Activated CD4-positive, alpha-beta memory T cell treated with anti-CD3 and anti-CD28 coated beads for 36 hours (primary cell): ENCODE measurements at places on chromosomes 6 and 20.

DNA sequence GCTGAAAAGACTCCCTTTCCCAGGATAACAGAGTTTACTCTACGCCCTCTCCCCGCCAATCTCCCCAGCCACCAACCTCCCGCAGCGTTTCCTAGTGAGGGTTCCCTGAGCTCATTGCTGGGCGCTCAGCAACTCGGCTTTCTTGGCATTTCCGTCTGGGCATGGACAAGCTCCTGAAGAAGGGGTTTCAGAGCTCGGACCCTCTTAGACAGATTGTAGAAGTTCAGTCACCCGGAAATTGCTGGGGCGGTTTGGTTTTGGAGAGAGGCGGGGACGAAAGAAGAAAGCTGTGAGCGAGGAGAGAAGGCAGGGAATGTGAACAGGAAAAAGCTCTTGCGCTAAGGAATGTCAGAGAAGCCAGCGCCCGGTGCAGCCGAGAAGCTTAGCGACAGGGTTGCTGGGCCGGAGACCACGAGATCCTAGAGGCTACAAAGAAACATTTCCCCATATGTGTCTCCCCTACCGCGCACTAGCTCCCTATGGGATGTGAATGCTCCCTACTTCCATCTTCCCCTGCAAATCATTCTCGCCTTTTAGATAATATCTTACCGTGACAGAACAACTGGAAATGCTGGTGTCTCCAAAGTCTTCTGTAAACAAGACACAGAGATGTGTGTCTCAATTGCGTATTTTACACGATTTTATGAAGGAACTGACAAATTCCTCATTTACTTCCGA lies 15.8 kb downstream of the POM121L2 start:
- no peak overlapping the region for H3K27ac ChIP-seq
- peaks cover 5% of the 10 kb centered on the region for H3K4me1 ChIP-seq
- no peak for DNase-seq
- H3K36me3 ChIP-seq = peaks cover 26% of the 10 kb centered on the region

- no peak overlapping the region for H3K4me3 ChIP-seq
- H3K4me1 ChIP-seq = no peaks in the 10 kb centered on the region
- no peak for DNase-seq
- no peak overlapping the region for H3K27ac ChIP-seq
Observed at GRCh38 chr6:48869595-48869994, 593.5 kb downstream of the MMUT start.

DNA sequence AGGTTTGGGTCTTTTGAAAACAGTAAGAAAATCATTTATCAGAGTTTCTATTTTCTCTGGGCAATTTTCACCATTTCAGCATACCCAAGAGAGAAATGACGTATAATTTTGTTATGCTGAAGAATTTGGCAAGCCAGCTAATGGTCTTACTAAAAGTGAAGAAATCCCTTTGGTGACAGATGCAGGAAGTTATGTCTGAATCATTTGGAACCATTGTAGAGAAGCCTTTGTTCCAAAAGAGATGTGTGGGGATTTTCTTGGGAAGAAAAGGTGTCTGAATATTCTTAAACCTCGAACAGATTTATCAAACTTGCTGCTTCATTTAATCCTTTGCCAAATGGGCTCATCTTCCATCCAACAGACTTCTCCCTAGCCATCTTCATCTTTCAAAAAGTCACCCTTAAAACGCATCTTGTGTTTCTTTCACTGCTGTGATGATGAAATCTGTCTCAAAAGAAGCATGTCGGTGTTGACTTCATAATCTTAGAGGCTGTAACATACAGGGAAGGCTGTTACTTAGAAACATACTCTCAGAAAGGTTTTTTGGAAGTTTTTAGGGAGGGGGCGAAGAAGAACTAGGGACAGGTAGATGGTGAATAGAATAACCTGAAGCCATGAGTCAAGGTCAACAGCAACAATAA lies 39.5 kb downstream of the CITED2 start:
- H3K27ac ChIP-seq = no peak overlapping the region
- H3K27me3 ChIP-seq = no peaks in the 10 kb centered on the region
- no peaks in the 10 kb centered on the region for H3K36me3 ChIP-seq
- no peak overlapping the region for H3K4me3 ChIP-seq
- H3K4me1 ChIP-seq = peaks cover 3% of the 10 kb centered on the region
- no peak for DNase-seq

DNA sequence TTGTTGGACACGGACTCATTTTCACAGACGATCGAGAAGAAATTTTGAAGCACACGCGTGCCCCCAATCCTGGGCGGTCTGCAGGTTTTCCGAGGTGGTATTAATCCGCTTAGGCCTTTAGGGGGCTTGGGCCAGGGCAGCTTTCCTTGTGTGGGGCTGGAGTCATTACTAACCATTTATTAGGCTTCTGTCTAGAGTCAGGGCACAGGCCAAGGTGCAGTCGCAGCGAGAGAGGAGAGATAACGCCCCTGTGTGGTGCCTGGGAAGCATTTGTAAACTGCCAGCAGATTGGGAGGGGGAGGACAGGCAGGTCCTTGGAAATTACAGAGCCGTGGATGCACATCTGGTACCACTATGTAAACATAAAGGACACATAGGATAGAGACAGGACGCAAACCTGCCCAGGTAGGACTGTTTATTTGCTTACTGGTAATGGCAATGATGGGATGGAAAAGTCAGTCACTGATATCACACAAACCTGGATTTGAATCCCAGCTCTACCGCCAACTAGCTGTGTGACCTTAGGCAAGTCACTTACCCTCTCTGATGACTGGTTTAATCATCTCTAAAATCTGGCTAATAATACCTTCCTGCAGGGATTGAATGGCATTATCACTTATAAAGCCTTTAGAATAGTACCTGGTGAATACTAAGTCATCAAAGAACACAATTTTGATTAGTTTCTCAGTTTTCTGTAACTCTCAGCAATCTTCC lies 76.4 kb downstream of the TMEM242 start:
- no peaks in the 10 kb centered on the region for H3K36me3 ChIP-seq
- H3K27ac ChIP-seq = no peak overlapping the region
- DNase-seq = no peak
- H3K4me1 ChIP-seq = no peaks in the 10 kb centered on the region

DNA sequence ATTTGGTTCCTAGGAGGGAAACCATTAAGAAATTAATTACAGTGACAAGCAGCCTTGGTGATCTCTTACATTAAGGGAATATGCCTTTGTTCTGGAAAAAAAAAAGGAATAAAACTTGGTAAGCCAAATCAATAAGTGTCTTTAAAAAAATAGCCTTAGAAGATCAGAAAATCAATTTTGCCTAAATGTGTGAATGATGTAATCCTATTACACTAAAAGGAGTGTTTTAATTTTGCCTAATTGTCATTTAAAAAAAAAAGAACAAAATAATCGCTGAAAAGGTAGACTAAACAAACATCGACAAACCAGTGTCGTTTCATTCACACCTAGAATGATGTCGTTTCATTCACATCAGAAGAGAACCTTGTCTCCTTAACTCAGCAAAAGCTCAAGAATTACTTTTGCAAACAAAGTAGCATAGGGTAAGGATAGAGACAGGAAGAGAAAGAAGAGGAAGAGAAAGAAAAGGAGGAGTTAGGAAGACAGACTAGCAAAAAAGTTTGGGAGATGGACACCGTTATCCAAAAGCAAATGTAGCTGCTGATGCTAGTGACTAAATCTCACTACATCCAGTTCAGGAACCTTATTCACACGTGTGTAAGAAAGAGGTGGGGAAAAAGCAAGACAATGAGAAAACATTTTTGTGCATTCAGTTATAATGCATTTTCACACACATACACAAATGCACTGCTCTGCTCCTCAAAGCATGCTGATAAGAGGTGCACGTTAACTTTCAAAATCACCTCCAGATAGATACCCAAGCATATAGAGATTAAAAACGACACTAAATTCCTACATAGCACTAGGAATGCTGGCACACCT lies 60.6 kb downstream of the HIVEP2 start:
- peaks cover 90% of the 10 kb centered on the region for H3K4me1 ChIP-seq
- H3K36me3 ChIP-seq = peaks cover 13% of the 10 kb centered on the region
- DNase-seq = no peak
- no peaks in the 10 kb centered on the region for H3K27me3 ChIP-seq

GRCh38 chr6:80339421-80339820 lies 232.9 kb downstream of the BCKDHB start:
- no peak overlapping the region for H3K27ac ChIP-seq
- H3K27me3 ChIP-seq = no peaks in the 10 kb centered on the region
- DNase-seq = no peak
- H3K4me1 ChIP-seq = no peaks in the 10 kb centered on the region

GRCh38 chr20:23602241-23602640 lies 3.5 kb downstream of the CST9 start:
- DNase-seq = no peak
- no peaks in the 10 kb centered on the region for H3K27me3 ChIP-seq
- H3K36me3 ChIP-seq = no peaks in the 10 kb centered on the region
- H3K4me3 ChIP-seq = no peak overlapping the region

DNA sequence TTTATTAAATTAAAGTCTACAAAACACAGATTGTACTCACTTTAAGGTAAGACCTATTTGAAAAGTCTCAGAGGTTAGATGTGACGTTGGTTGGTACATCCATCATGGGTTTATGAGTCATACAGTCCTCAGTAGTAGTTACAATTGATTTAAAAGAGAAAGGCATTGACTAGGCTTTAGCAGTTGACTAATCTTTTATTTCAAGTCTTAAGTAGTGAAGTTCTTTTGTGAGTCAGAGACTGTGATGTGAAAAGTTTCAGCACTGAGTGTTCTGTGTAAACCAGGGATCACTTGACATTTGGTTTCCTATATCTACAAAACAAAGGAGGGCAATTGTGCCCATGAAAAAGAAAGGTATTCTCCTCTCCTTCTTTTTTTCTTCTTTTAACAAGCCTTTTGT lies 221.3 kb downstream of the GRIK2 start:
- DNase-seq = no peak
- no peak overlapping the region for H3K27ac ChIP-seq
- no peaks in the 10 kb centered on the region for H3K27me3 ChIP-seq
- H3K36me3 ChIP-seq = no peaks in the 10 kb centered on the region

GRCh38 chr6:42007286-42008137 lies 42.8 kb upstream of the TAF8 start:
- peak overlapping the region; percentile 65 for H3K4me3 ChIP-seq
- no peaks in the 10 kb centered on the region for H3K27me3 ChIP-seq
- H3K36me3 ChIP-seq = no peaks in the 10 kb centered on the region
- H3K4me1 ChIP-seq = peaks cover 54% of the 10 kb centered on the region
- H3K27ac ChIP-seq = peak overlapping the region; percentile 97

DNA sequence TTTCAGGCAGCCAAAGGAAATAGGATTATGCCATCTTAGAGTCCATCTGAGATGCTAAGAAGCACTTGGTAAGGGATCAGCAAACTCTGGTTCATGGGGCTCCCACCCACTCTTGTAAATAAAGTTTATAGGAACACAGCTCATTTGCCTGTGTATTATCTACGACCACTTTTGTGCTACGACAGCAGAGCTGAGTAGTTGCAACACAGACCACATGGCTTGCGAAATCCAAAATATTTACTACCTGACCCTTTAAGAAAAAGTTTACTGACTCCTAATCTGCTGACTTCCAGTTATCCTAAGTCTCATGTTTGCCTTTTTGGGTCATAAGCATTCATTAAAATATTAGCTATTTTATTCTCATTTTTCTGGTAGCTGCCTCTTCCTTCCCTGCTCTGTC lies 859.0 kb downstream of the QKI start:
- DNase-seq = no peak
- H3K4me3 ChIP-seq = no peak overlapping the region
- no peak overlapping the region for H3K27ac ChIP-seq

DNA sequence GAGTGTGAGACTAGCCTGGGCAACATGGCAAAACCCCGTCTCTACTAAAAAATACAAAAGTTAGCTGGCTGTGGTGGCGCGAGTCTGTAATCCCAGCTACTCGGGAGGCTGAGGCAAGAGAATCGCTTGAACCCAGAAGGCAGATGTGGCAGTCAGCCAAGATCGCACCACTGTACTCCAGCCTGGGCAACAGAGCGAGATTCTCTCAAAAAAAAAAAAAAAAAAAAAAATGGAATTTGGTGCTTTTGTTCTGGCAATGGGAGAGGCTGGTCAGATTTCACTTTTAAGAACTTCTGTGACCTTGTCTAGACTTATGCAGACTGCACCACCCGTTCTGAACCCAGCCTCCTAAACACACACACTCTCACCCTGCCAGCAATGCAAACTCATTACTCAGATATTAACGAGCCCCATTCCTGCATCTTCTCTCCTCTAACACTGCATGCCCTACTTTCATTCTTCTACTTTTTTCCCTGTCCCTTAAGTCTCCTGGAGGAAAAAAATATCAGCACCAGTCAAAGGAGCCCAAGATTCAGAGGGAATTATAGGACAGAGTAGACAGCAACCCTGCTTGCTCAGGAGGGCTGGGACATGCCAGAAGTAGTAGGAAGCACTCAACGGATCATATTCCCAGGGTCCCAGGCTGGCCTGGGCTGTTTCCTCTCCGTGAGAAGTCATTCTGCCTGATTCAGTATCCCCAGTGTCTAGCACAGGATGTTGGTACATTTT lies 4.4 kb downstream of the MOCS1 start:
- peaks cover 21% of the 10 kb centered on the region for H3K27me3 ChIP-seq
- peaks cover 2% of the 10 kb centered on the region for H3K4me1 ChIP-seq
- no peaks in the 10 kb centered on the region for H3K36me3 ChIP-seq
- no peak overlapping the region for H3K27ac ChIP-seq

DNA sequence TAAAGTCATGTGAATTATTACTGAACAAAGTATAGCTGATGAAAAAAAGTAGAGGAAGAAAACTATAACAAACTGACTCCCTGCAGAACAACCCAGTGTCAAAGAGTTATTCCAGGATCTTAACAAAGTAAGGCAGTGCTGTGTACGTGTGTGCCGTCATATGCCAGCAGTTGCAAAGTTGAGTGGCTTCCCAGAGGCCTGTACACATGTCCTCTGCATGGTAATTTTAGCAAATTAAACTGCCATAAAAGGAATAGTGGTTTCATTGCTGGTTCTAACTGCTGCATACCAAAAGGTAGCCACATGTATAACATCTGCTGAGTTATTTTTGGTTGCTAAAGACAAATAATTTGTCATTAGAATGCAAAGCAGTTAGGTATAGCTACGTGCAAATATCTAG lies 44.8 kb downstream of the RIPOR2 start:
- peak overlapping the region; percentile 66 for H3K27ac ChIP-seq
- H3K27me3 ChIP-seq = no peaks in the 10 kb centered on the region
- H3K36me3 ChIP-seq = peaks cover 7% of the 10 kb centered on the region
- DNase-seq = no peak
- no peak overlapping the region for H3K4me3 ChIP-seq

DNA sequence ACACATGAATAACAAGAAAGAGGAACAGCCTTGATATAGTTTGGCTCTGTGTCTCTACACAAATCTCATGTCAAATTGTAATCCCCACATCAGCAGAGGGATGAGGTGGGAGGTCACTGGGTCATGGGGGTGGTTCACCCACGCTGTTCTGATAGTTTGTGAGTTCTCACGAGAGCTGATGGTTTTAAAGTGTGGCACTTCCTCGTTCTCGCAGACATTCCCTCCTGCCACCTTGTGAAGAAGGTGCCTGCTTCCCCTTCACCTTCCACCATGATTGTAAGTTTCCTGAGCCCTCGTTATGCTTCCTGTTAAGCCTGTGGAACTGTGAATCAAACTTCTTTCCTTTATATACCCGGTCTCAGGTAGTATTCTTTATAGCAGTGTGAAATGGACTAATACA lies 13.1 kb downstream of the SRPK1 start:
- no peak for DNase-seq
- no peak overlapping the region for H3K4me3 ChIP-seq
- no peak overlapping the region for H3K27ac ChIP-seq
- peaks cover 58% of the 10 kb centered on the region for H3K36me3 ChIP-seq
- H3K4me1 ChIP-seq = peaks cover 27% of the 10 kb centered on the region
- H3K27me3 ChIP-seq = no peaks in the 10 kb centered on the region
